ENCODE measurements at places on chromosomes 1 and 21.

GRCh38 chr1:154616659-154617345 lies 8.8 kb upstream of the ADAR start:
- no peak for DNase-seq

- no peak for DNase-seq
Measured at GRCh38 chr1:92705446-92705845, 79.5 kb downstream of the EVI5 start.

DNA sequence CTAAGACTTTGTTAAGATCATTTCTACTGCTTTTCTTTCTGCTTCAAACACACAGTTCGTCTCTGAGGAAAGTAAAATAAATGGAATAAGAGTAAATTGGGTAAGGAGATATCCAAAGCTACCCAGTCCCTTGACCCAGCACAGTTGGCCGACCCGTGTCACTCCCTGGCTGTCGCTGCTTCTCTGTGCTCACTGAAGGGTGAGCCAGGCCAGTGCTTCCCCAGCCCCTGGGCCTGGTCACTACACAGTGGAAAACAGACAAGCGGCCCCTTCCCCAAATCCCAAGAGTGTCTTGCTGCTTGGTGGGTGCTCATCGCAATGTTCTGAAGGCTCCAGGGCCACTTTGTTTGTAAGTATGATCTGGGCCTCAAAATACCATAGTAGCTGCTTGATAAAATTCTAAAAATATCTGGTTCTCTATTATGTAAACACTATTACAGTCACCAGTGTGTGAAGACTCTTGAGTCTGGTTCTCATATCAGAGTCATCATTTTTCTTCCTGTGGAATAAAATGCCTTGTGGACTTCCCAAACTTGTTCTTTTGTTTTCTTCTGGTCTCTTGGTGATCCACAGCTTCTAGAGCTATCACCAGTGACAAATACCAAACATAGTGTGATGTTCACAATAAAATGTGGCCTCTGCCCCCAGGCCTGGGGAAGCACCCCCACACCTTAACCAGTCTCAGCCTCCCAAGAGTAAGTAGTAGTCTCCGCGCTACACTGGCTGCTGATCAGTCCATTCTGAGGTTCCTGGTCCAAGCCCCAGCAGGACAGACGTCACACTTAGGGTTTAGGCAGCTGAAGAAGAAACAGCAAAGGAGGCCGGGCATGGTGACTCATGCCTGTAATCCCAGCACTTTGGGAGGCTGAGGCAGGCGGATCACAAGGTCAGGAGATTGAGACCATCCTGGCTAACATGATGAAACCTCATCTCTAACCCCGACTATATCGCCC lies 106.2 kb downstream of the DHRS3 start:
- DNase-seq, result no peak

GRCh38 chr21:29538115-29538514 lies 239.4 kb downstream of the BACH1 start:
- no peak for DNase-seq

DNA sequence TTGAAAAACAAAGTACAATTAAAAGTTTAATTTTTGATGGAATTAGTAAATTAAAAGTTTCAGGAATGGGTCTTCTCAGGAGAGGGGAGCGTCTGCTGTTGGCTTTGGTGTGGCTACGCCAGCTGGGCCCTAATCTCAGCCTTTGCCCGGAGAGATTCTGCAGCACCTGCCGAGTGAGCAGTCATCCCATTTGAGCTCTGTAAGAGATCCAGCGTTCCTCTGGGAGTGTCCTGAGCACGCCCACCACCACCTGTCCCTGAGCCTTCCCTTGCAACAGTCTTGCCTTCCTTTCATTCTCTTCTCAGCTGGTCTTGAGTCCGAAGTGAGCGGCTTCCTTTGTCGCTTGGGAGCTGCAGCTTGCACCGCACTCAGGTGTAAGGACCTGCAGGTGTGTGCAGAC lies 263.1 kb downstream of the CAMTA1 start:
- DNase-seq, result no peak

DNA sequence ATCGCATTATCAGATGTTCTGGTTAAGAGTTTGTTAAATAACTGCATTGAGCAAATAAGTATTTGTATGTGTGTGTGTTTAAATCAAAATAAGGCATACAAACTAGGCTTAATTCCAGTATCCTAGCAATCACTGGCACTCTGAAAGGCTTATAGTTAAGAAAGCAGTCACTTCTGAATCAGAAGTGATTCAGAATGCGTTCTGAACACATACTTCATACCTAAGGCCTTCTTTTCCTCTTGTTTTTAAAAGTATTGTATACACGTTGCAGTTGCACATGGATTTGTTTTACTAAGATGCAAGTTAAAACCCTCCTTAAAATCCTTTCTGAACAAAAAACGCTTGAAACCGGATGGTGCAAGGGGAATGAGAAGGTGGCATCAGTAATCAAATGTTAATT lies 238.4 kb upstream of the DMRTA2 start:
- no peak for DNase-seq

DNA sequence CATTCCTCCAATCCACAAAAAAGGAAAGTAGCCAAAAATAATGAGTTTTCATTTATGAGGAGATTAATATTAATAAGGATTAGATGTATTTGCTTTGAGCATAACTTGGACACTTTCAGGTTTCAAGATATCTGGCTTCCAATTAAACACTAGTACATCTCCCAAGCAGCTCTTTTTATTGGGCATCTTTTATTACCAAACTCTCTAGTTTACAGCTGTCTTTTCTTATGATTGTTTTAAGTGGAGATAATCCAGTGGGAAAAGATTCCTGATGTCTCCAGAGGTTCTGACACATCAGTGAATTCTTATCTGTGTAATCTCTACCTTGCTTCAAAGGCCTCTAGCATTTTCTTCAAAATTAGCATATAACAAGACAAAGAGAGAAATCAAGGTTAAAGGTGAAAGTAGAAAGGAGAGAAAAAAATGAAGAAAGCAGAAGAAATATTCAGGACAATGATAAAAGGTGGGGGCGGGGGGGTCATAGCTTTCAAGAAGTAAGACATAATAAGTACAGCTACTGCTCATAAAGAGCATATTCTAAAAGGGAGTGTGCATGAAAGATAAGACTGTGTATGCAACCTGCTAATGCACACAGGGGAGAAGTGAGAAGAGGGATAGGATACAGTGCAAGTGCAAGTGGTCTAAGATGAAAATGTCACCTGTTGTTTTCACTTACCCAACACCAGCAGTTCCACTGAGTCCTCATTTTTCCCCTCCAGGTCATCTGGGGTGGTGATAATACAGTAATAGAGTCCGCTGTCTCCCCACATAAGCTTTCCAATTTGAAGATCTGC lies 19.1 kb downstream of the ILDR2 start:
- DNase-seq, result no peak

DNA sequence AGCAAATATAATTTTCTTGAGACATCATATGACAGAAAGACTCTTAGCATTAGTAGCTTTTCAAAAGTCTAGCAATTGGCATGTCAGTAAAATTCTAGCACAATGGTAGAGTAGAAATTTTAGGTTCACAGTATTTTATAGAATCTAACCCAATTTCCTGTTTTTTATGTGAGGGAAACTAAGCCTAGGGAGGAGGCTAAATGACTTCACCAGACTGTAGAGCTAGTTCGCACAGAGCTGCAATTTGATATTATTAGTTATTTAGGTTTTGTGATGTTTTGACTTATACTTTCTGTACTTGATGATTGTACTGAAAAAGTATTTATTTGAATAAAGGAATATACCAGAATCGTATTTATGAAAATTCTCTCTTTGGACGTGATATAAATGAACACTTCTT lies 68.5 kb downstream of the CACHD1 start:
- no peak for DNase-seq

DNA sequence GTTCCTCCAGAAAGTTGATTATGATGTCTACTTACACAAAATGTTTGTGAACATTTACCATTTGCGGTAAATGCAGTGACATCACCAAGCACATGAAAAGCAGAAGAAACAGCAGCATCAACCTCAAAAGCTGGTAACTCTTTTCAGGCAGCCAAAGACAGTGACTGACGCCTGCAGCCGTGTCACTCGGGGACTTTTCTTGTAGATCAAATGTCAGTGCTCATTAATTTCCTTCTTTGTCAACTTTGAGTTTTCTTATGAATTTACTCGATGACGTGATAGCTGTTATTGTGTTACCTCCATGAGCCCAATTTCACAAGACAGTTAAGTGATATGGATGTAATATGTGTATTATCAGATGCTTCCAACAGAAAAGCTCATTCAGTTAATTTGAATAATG lies 92.5 kb downstream of the RIPK4 start:
- no peak for DNase-seq

DNA sequence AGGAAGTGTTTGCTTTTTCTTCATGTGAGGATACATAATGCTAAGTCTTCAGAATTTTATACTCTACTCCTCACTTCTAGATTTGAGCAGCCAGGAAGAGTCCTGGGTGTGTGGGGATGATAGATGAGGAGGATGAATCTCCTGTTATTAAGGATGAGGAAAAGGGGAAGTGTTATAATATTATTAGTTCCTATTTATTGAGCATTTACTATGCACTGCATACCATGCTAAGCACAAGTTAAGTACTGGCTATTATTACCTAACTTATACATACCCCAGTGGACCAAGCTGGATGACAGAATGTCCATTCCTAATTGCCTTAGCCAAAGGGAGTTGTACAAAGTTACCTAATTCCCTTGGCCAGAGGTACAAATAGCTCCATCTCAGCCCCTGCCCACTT lies 19.8 kb downstream of the CACHD1 start:
- DNase-seq, result no peak

DNA sequence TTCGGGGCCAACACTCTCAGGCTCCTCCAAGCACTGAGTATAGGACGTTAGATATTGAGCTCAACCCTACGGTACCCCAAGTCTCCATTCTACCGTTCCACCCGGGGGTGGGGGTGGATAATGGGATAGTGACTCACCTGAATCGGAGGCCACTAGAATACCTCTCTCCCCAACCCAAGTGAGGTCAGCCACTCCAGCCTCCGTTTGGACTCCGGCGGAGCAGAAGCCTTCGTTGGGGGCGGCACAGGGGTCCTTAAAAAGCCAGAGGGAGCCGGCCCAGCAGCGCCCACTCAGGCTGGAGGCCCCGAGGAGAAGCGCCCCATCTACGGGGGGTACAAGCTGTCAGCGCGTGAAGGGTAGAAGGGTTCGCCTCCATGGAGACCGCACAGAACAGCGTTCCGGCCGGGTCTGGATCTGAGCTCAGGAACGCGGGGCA lies 556 bp downstream of the WDR77 start:
- peak; percentile 4 for DNase-seq

GRCh38 chr1:103371234-103371633 lies 154.3 kb upstream of the RNPC3 start:
- no peak for DNase-seq

DNA sequence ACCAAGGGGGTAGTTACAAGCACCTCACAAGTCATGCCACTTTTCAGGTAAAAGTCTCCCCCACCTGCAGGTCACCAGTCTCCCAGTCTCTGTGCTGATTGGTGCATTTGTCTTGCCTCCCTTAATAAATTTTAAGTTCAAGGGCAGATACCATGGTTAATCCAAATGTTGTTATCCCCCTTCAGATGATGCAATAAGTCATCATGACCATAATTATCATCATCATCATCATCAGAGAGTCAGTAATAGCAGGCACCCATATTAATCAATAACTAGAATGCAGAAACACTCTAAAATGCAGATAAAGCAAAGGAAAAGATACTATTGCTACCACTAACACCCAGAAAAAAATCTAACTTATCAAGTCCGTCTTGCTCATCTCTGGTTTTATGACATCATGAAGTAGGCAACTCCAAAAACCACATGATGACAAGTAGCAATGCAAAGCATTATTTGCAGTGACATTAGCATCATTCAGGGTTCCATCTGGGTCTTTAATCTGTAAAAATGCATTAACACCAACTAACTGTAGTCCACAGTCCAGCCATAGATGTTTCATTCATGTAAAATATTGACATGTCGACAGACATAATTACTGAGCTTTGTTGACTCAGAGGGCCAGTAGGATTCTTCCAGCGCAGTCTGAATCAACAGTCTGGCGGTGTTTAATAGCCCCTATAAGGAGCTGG lies 492.0 kb upstream of the RUNX1 start:
- DNase-seq, result no peak

DNA sequence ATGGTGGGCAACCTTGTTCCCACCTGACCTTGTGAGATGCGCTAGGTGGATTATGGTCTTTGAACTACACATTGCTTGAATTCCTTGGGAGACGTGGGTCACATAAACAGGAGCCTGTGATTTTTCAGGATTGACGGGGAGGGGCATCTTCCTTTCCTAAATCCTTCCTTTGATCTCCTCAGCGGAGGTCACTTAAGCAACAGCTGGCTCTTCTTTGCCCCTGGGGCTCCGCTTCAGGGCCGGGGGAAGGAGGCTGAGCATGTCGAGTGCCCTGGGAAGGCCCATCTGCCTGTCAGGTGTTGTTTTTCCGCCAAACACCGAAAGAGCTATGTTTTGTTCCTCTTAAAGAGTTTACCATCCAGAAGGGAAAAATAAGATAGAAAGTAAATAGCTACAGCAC lies 40.6 kb downstream of the KIF26B start:
- no peak for DNase-seq

- DNase-seq, result no peak
Measured at GRCh38 chr1:168224991-168225390, 813 bp upstream of the SFT2D2 start.

DNA sequence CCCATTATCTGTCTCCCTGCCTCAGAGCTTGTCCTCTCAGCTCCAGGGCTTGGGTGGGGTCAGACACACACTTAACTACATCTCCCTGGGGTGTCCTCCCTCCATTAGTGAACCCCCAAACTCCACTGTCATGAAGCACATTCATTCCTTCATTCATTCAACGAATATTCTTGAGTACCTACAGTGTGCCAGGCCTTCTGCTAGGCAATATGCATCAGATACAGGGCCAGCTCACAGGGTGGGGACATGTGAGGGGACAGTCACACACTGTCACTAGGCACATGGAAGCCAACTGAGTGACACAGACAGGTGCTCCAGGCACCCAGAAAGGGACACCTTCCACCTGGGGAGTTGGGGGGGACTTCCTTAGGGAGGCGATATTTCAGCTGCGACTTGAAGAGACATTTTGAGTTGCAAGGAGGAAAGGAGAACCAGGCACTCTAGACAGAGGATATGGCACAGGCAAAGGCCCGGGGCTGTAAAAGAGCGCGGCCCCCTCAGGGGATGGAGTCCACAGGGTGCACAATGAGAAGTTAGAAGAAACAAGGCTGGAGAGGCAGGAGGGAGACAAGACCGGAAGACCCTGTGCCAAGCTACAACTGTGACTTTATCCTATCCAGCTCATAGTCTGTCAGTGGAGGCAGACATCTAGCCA lies 8.7 kb upstream of the S100A8 start:
- no peak for DNase-seq

- no peak for DNase-seq
Measured at GRCh38 chr1:112533029-112533428, 24.3 kb downstream of the WNT2B start.

GRCh38 chr1:180507795-180508724 lies 5.7 kb upstream of the ACBD6 start:
- no peak for DNase-seq
